B cell (primary cell): ENCODE measurements at places on chromosomes 4 and X. TPM values are rescaled to one million over a fixed set of nuclear protein-coding genes. Genes with fewer than 3 reads are reported as not detected.

DNA sequence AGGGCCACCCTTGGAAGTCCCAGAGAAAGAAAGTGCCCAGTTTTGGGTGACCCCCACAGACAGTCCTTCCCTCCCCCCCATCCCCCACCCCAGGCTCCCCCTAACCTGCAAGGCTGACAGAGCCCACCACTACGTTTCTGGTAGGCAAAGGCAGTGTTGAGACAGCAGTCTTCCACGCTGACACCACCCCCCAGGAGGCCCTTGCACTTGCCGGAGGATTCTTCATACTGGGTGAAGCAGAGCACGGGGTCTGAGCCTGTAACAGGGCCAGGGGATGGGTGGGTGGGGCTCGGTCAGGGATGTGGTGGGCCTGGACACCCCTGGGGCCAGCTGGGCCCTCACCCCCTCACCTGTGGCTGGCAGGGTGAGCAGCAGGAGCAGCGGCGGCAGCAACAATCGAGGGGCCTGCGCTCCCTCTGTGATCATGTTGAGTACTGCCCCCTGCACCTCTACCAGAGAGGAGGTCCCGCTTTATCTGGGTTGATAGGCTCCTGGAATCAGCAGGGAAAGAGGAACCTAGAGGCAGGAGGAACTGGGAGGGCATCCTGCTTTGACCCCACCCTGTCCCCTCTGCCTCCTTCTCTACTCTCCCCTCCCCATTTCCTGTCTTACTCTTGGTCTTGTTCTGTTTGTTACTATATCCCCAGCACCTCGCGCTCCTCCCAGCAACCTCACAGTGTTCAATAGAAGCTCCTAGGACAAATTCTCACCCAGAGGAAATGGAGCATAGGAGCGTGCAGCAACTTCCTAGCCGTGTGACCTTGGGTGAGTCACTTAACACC, at the start of gene CFP:
Gene CFP, minus strand, starts transcription at position 512 of the 782 bp plus-strand sequence. Its CDS starts 86 bp downstream, at position 426.
- DNase-seq, result no peak

GRCh38 chrX:20829665-20830491, 544.3 kb upstream of the CNKSR2 start:
- DNase-seq, result no peak

GRCh38 chr4:4640692-4641091, 98.8 kb upstream of the STX18 start:
- DNase-seq, result no peak

SPATA4 gene
- total RNA-seq, result not detected in 2 replicates

ZMAT1 gene
- total RNA-seq, result 38.4 and 43.6 TPM in 2 replicates
